NCI-H1694 (cell line): ENCODE measurements at places on chromosomes 4 and X.

GRCh38 chr4:78799551-78800495, 23.7 kb downstream of the BMP2K start:
- no peak for DNase-seq

- no peak for DNase-seq
Observed at GRCh38 chr4:56843421-56843899, 22.0 kb upstream of the SPINK2 start.

DNA sequence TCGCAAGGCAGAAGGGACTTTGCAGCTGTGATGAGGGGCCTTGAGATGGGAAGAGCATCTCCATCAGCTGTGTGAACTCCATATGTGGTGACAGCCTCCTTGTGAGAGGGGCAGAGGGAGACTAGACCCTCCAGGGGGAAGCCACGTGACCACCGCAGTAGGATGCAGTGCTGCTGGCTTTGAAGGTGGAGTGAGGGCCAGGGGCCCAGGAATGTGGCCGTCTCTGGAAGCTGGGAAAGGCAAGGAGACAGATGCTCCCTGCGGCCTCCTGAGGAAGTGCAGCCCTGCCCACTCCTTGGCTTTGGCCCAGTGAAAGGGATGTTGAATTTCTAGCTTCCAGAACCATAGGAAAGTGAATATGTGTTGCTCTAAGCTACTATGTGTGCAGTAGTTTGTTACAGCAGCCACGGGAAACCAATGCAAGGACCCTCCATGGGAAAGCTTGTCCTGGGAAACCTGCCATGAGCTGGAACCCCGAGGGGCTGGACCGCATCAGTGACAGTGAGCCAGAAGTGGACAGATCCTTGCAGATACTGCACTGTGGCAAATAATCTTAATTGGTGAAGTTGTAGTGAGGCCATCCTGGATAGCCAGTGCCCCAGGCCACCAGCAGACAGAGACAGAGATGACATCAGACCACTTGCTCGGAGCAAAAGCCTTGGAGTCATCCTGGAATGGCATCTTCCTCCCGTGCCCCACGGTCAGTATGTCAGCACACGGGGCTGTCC, 35.4 kb upstream of the SORCS2 start:
- no peak for DNase-seq

DNA sequence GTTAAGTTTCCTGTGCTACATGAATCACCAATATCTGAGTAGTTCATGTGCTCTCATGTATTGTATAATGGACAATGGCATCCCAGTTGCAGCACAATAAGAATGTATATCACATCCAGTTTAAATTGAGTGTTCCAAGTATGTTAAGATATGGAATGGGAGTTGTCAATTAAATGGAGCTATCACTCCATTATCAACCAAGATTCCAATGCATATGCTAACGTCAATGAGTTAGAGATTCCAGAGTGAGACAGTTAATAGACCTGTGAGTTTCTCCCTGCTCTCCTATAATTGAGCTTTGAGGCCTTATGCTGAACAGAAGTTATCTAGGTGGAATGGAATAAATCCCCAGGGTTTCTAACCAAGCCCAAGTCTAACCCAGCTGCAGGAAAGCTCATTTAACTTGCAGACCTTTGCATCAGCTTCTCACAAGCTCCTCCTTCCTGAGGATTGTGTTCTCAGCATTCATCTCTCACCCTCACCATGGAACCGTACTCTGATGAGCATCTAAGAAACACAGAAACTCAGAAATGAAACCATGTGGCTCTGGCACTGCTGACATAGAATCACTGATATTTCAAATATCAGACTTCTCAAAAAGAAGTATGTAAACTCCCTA, 84.8 kb downstream of the TIGD2 start:
- DNase-seq = no peak

DNA sequence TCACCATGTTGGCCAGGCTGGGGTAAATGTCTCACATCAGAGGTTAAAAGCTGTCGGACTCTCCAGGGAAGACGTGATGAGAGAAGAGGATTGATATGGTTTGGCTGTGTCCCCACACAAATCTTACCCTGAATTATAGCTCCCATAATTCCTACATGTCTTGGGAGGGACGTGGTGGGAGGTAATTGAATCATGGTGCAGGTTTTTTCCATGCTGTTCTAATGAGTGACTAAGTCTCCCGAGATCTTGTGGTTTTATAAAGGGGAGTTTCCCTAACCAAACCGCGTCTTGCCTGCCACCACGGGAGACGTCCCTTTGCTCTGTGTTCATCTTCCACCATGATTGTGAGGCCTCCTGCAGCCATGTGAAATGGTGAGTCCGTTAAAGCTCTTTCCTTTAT, 64.4 kb downstream of the ASMT start:
- DNase-seq = no peak

- DNase-seq = no peak
Observed at GRCh38 chr4:40489961-40490360, 139.7 kb downstream of the RBM47 start.

DNA sequence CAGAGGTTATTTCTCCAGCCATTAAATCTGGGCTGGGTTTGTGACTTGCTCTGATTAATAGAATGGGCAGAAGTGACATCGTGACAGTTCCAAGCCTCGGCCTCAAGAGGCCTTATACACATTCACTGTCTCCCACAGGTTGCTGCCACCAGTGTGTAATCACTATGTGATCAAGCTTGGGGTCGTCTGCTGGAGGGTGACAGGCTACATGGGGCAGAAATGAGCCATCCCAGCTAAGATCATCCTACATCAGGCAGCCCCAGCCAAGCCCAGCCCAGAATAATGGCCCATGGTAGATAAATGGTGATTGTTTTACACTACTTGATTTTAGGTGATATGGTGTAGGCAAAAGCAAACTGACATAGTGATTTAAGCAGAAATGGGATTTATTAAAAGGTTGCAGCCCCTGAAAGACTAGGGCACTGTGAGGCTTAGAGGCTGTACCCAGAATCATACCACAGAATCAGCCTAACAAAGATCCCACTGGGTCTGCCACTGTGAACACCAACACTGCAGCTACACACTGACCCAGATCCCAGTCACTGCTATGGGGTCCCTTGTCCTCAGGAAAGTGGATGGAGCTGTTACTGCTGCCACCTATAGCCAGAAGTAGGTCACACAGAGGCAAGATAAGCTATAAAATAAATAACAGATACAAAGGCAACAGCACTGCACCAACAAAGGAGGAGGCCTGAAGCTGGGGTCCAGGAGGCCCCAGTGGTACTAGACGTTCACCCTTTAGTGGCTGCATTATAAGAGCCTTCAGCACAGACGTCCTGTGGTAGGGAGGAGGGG, 159.6 kb upstream of the RBPJ start:
- peak; percentile 18 for DNase-seq

GRCh38 chrX:139126493-139126892, 404.0 kb upstream of the F9 start:
- DNase-seq = no peak

DNA sequence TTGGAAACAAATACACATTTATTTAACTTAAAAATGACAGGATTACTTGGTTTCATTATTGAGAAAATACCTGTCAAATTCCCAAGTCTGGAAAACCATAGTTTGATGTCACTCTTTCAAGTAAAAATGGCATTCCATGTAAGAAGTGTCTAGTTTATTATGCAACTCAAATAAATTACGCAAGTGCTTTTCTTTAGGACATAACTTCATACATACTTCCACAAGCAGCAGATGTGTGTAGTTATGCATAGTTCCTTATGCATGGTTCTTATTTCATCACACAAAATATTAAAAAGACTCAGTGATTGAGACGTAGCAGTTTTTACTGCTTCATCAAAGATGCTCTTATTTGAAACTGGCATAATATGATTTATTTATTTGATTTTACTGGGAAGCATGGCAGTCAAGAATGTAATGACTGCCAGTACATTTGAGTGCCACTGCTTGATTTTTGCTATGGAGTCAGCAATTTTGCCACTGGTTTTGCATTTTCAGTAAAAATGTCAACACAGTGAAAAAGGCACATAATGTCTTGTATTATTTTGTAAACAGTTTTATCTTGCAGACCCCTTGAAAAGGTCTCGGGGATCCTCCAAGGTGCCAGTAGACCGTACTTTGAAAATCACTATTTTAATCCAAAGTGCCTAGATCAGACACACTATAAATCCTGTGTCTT, 62.1 kb downstream of the CLCN3 start:
- no peak for DNase-seq

DNA sequence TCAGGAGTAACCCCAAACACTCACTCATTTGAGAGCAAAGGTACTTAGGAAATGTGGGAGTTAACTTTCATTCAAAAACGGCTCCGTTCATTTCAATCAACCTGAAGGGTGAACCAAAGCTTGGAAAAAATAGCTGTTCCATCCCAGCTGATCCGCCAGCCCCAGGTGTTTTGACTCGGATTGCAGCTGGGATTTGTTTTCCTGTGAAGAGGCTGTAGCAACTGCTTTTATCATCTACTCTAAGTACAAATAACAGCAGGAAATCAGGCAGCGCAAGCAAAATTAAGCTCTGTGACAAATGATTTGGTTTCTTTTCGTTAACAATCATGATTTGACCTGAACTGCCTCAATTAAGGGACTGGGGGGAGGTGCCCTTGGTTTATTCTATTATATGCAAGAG, 154.7 kb downstream of the BEND2 start:
- no peak for DNase-seq

DNA sequence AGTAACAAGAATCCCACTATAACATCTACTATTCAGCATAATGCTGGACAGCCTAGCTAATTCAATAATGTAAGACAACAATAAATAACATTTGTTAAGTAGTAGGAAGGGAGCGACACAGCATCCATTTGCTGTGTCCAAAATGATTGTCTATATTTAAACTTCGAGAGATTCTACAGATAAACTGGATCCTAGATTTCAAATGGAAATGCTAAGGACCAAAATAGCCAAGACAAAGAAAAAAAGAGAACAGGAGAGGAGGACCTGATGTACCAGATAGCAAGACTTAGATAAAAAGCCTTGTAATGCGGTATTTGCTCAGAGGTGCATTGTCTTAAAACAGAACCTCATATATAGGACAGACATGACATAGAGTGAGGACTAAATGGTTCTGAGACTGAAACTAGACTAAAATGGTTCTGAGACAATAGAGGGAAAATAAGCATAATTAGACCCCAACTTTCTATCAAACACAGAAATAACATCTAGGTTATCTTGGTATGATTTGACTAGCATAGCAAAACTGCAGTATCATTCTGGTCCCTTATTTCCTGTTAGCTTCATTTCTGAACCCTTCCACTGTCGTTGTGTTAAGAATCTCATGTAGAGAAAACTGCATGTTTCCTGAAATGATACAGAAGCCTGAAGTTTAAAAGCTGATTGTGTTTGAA, 3.8 kb downstream of the HPGDS start:
- DNase-seq = no peak

GRCh38 chrX:110414273-110414672, 55.6 kb downstream of the RTL9 start:
- no peak for DNase-seq

DNA sequence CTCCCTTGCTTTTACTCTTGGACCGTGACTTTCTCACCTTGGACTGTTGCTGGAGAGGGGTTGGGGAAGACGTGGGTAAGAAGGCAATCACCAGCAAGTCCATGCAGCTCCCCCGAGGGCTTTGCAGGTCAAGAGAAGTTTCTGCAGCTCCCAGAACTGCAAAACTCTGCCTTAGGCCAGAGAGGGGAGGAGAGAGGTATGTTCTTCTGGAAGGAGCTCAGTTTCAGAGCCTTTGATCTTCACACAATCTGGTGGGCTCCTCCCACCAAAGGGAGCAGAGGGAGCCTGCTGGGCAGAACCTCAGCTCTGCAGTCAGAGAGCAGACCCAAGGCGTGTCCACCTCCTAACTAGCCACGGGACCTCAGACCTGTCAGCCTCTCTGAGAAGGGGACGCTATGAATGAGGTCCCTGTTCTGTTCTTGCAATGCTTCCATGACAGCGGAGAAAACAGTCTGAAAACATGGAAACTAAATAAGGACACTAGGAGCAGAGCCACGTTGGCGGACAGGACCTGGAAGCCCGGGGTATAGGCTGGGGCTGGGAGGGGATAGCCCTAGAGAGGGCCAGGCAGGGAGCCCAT, 92.8 kb downstream of the EVC2 start:
- no peak for DNase-seq

- DNase-seq = no peak
Observed at GRCh38 chr4:19806865-19807264, 444.8 kb upstream of the SLIT2 start.

- DNase-seq = no peak
Observed at GRCh38 chr4:181966104-181966551, 277.1 kb upstream of the TENM3 start.

DNA sequence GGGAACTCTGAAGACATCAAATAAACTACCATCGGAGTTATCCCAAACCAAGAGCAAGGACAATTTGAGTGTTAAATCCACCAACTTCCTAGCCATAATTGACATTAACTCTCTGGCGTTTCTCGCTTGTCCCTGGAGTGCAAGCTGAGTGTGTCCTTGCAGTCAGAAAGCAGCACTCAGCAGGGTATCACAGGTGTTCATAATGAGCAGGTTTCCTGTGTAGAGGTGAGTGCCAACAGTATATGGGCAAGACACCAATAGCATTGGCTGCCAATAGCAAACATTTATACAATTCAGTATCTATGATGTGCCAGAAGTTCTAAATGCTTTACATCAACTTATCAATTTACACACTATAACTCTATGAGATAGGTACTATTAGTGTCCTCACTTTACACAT, 11.2 kb downstream of the BLTP1 start:
- no peak for DNase-seq

GRCh38 chr4:47839259-47839658, 1.4 kb upstream of the CORIN start:
- DNase-seq = no peak

GRCh38 chr4:15451866-15452765, 17.6 kb upstream of the CC2D2A start:
- no peak for DNase-seq

GRCh38 chrX:134619838-134620237, 38.4 kb downstream of the PLAC1 start:
- no peak for DNase-seq

- DNase-seq = no peak
Observed at GRCh38 chr4:23484689-23485088, 405.2 kb downstream of the PPARGC1A start.

GRCh38 chrX:105650986-105651385, 171.4 kb upstream of the NRK start:
- DNase-seq = no peak

- DNase-seq = no peak
Observed at GRCh38 chr4:25578432-25578831, 77.2 kb upstream of the SLC34A2 start.

DNA sequence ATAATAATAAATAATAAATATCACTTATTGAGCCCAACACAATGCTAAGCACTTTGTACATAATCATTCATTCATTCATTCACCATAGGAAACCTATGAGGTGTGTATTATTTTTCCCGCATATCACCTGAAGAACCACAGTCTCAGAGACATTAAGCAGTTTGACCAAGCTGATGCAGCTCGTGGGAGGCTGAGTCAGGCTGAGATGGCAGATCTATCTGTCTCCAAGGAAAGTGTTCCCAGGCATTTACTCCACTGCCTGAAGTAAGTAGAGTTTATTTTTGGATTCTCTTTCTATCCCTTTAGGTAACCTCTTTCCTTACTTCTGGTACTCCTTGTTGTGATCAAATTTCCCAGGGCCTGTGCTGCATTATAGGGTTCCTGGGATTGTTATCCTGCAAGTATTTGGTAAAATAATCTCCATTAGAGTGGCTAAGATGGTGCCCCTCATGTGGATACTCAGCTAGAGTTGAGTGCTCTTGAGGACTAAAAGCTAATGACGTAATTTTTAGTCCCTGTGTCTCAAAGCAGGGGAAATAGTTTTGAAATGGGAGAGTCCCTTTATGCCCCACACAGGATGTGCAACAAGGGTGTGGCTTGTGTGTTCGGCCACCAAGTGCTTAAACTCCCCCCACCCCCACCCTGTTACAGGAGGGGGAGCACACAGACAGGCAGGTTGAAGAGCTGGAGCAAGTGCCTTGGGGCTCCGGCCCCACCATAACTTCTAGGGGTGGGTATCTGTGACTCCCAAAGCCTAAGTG, 467.0 kb downstream of the STIM2 start:
- no peak for DNase-seq
